ENCODE measurements at places on chromosomes 1 and 21. TPM values are rescaled to one million over a fixed set of nuclear protein-coding genes. Genes with fewer than 3 reads are reported as not detected.
A peak's percentile ranks its signal among the peaks of the same experiment; 100 is the strongest.

DNASE2B gene
- total RNA-seq = not detected

NHLH2 gene
- not detected for total RNA-seq

NFASC gene
- total RNA-seq = 0.21 TPM

DNM3 gene
- 0.42 TPM for total RNA-seq

CD48 gene
- total RNA-seq = 206 TPM

NR1I3 gene
- not detected for total RNA-seq

ACTN2 gene
- 0.44 TPM for total RNA-seq

- peak; percentile 79 for DNase-seq
These were observed 746 bp downstream of the DYRK1A start for GRCh38 chr21:37367336-37367702.

GRCh38 chr1:82073071-82073470 is 272.3 kb downstream of the ADGRL2 start:
- DNase-seq = no peak

- no peak for DNase-seq
These were observed 16.3 kb downstream of the VASH2 start for GRCh38 chr1:212966616-212967015.

DNA sequence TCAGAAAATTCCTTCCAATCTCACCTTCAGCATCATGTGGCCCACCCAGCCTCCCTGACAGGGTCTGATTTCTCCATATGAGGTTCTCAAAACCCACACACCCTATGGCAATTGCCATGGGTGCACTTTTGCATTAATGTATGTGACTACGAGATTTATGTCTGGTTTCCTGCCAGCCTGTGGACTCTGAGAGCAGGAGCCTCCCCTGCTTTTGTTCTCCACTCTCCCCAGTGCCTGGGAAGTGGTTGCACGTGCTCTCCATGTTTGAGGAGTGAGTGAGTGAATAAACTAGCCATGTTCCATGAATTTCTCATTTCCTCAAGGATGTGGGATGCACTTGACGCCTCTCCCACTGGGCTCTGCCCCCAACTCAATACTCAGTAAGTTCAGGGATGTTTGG is 91.2 kb downstream of the ACTL8 start:
- no peak for DNase-seq

DNA sequence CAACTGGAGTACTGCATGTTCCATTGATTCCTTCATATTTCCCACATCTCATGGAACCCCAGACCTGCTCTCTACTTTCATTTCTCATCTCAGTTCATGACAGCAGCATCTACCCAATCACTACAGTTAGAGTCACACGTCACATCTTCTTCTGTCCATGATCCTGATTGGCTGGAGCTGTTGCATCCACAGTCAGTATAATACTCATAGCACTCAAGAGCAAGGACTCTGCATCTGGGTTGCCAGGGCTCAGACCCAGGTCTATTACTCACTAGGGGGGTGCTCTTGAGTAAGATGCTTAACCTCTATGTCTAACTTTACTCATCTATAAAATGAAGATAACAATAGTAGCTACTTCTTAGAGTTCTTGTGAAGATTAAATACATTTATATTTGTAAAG is 4.4 kb upstream of the XPR1 start:
- DNase-seq = no peak

DNA sequence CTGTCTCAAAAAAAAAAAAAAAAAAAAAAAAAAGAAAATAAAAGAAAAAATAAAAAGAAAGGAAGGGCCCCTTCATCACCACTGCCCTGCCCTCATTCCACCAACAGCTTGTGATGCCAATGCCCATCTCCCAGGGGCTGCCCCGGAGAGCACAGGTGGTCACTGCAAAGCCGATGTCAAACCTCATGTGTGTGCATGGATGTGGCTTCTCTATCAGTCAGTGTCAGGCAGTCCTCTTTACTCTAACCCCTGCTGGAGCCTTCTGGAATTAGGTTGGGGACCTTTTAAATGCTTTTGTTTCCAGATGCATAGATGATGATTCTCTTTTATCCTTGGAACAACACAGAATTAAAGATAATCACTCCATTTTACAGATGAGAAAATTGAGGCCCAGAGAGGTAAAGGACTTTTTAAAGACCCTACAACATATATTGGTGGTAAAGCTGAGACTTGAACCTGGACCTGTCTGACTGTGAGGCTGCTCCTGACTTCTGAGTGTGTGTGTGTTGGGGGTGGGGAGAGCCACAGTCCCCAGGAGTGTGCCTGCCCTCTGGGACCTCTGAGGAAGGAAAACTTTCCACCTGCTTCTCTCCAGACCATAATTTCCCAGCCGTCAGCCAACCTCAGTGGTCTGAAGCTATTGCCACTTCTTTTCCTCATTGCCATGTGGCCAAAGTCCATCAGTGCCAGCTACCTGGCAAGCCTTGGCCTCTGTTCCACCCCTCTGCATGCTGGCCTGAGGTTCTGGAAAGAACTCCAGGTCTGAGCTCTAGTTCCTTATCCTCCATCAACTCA is 3.0 kb upstream of the TMEM54 start:
- DNase-seq = no peak

DNA sequence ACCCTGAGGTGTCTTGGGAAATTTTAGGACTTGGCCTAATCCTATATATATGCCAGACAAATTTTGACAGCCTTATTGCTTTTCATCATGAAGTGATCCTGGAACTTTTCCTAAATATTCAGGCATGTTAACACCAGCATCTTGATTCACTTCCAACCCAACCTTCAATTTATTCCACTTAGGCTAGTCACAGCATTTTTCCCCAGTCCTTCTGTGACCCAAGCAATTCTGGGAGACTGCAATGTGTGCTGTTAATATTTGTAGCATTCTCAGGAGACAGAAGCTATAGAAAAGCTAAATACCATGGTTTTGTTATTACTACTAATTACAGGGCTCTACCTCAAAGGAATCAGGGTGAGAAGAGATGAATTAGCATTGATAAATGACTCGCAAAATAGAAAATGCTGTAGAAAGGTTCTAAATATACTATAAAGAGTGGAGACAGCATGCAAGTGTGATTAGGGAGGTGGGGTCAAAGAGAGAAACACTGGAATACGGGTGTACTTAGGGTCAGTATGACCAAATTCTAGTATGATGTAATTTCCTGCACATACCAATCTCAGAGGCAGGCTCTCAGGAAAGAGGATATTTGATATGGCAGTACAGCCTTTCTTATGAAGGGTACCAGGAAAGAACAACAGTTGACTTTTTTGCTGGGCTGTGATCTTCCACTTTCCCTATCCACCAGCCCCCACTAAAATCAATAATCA is 29.1 kb downstream of the PRRX1 start:
- DNase-seq = no peak

DNA sequence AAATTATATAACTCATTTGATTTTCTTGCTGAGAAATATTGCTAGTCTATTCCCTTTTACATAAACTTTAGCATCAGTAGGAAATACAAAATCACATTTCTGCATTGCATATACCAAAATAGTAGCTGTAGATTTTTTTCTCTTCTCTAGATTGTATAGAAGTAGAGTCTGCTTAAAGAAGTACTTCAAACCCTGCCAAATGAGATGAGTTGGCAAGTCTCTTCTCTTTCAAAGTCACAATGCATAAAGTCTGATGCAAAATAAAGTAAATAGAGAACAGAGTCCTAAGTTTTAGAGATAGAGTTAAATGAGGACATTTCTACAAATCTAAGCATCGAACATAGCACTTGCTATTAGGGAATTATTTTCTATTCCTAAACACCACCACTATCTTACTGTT is 6.4 kb downstream of the PLPPR4 start:
- DNase-seq = no peak

DNA sequence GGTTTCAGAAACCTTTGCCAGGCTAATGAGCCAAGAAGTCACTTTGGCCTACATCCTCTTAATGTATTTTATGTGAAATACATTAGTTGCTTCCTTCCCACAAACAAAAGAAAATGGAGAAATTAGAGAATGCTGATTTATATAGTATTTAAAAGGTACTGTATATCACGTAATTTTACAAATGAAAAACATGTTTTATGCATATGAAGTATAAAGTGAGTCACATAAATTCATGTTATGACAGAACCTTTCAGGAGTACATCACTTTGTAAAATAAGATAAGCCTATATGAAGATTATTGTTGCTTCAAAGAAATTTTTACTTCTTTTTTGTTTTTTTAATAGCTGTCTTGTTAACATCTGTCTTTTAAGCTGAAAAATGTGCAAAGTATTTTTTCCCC is 4.6 kb downstream of the DR1 start:
- no peak for DNase-seq

DNA sequence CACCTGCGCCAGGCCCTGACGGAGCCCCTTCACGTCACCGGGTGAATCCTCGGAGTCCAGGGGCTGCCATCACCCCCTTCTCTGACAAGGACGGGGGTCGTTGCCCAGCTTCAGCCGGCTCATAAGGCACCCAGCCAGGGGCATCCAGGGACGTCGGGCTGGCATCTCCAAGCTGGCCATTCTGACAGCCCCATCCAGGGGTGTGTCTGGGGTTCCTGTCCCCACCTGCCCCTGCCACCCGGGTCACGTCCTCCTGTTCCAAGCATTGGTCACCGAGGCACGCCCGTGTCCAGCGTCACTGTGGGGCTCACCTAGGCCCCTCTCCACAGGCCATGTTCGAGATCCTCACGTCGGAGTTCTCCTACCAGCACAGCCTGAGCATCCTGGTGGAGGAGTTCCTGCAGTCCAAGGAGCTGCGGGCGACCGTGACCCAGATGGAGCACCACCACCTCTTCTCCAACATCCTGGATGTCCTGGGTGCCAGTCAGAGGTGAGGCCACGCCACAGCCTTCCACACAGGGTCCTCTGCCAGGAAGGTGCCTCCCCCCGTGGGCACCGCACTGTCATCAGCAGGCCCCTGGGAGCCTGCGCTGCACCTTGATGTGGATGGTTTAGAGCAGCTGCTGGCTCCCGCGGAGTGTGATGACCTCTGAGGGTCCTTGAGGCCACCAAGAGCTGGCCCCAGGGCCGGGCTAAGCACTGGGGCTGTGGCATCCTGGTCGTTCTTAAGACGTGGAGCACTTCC is 14.8 kb downstream of the ARHGEF16 start:
- DNase-seq = no peak

DNA sequence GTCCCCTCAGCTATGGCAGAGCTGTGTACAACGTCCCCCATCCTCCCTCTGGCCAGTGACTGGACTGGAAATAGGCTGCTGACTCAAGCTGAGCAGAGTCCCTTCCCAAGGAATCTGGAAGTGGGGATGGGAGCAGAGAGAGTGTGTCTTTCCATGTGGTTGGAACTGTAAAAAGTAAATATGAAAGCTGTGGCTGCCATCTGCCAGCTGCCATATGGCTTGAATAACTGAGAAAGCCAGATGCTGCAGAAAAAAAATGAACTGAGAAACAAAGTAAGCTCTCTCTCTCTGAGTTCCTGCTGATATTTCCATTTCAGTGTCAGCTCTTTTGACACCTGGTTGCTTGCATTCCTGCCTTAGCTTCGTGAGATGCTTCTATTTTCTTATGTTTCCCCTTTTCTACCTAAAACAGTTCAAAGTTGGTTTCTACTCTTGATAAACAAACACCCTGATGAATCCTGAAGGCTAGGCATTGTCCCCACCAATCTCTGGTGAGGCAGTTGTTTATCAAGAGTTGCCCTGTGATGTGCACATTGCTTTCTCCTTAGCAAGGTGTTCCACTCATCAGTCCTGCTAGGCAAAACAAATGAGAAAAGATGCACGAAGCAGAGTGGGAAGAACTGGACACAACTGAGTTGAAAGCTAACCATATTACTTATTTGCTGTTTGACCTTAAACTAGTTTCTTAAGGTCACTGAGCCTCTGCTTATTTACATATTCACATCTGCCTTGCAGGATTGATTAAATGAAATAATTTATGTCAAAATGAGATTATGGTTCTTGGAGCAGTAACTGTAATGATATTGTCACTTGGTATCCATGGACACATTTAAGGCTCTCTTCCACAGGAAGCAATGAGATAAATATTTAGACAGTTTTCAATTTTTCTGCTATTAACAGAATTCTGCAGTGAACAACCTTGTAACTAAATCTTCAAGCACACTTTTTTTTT is 16.6 kb upstream of the DR1 start:
- DNase-seq = no peak

DNA sequence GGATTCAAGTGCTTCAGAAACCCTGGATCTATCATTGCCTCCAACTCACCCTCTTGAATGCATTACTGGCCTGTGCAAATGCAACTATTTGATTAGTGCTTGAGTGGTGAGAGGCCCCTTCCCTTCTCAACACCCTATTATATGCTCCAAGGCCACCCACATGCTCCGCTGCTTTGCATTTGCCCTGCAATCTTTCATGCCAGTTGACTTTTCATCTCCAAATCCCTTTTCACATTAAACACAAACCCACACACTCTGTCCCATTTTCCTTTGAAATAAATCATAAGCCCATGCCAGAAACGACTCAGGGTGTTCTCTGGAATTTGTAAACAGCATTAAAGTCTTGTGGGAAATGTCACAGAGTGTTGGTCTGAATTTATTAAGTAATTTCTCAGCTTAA is 78.9 kb upstream of the CTTNBP2NL start:
- DNase-seq = no peak

GRCh38 chr1:171972846-171973245 is 131.5 kb downstream of the DNM3 start:
- peak; percentile 32 for DNase-seq

DNA sequence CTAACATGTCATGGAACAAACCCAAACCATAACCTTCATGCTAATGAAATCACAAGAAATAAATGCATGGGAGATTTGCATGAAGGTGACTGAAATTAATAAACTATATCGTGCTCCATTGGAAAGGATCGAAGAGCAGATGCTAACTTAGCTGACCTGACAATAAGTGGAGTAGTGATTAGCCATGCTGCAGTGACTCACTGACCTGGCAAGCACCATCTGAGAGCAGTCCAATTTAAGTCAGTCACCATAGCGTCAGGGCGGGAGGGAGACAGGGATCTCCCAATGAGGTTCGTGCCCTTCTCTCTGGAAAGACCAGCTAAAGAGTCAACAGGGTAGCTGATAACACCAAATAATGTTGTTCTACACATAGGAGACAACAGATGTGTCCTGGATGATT is 21.5 kb downstream of the OLIG2 start:
- no peak for DNase-seq

- DNase-seq = no peak
These were observed 17.0 kb downstream of the FAM20B start for GRCh38 chr1:179042700-179043099.

GRCh38 chr1:78068681-78069283 is 23.0 kb downstream of the GIPC2 start:
- no peak for DNase-seq

- no peak for DNase-seq
These were observed 213.2 kb downstream of the TNR start for GRCh38 chr1:175530183-175530582.

DNA sequence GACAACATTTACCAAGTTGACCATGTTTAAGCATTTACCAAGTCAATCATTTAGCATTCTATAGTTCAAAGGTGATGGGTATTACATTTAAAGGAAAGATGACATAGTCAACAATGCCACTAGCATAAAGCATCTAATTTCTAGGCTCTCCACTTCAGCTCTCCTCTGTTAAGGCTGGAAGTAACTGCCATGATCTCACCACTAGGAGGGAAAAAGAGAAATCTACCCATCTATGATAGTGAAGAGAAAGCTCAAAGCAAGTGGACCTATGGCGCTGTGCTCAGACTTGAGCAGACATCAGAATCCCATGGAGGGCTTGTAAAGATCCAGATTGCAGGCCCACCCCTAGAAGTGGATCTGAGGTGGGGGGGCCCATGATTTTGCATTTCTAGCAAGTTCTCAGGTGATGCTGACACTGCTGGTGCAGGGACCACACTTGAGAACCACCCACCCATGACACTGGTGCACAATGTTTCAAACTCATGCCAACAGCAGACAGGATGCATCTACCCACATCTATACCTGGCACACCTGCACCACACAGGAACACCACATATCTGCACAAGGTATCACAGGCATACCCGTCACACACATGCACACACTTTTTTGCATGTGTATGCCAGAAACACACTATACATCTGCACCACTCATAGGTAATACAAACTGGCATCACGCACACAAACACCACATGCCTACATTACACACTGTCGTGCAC is 392.9 kb upstream of the RUNX1 start:
- DNase-seq = no peak

All from activated CD4-positive, alpha-beta T cell treated with anti-CD3 and anti-CD28 coated beads, Interleukin-2, amount 10 ng/mL, durations not matched to agents 24 days and 14 days (primary cell).